T-helper 2 cell treated with Interferon-gamma antibody and Interleukin-4, amounts not matched to agents 5 μg/mL and 100 μg/mL, for 36 hours (primary cell): ENCODE measurements at places on chromosomes 5 and 9.

- peaks cover 29% of the 10 kb centered on the region for H3K36me3 ChIP-seq
- DNase-seq, result no peak
- H3K27me3 ChIP-seq, result no peaks in the 10 kb centered on the region
- H3K4me3 ChIP-seq, result no peak overlapping the region
- no peaks in the 10 kb centered on the region for H3K4me1 ChIP-seq
These were observed 31.7 kb upstream of the MSH3 start for GRCh38 chr5:80622756-80623155.

- H3K27me3 ChIP-seq, result peaks cover 10% of the 10 kb centered on the region
- no peak for DNase-seq
- H3K4me3 ChIP-seq, result no peak overlapping the region
- no peaks in the 10 kb centered on the region for H3K36me3 ChIP-seq
- H3K4me1 ChIP-seq, result no peaks in the 10 kb centered on the region
These were observed 10.5 kb upstream of the ADGRD2 start for GRCh38 chr9:124439686-124440243.

DNA sequence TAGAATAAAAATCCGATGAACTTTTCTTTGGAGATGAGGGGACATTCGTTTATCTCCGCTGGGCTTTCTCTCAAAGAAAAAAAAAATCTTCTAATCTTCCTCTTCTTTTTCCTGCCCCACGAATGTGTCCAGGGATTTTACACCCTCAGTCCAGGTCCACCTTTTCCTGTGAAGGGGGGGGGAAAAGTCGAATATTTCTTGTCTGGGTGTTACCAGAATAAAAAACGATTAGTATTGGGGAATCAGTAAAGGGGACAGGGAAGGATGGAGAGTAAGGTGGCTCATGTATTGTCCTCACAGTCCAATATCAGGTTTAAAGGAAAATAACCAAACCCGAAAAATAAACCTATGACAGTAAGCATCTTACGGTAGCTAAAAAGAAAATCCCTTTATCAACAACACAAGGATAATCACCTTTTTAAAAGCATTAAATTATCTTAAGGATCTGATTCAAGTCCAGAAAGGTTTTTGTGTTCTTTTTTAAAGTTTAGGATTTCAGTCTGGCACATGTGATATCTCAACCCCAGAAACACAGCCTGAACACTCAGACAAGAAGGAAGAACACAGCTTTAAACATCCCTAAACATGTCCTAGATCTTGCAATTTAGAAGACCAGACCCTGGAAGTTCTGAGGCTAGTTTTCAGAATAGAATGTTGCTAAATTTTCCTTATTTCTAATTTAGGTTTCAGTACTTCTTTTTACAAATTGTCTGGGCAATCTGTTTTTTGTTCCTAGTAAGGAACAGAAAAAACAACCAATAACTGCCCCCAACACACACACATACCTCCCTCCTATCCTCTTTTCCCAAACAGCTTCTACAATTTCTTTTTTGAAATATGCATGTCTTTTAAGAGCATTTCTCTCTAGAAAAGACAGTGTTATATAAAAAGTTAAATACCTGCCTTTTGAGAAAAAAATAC lies 1.2 kb downstream of the ZNF608 start:
- H3K27me3 ChIP-seq, result peaks cover 52% of the 10 kb centered on the region
- no peaks in the 10 kb centered on the region for H3K36me3 ChIP-seq
- DNase-seq, result no peak
- H3K4me3 ChIP-seq, result no peak overlapping the region
- H3K4me1 ChIP-seq, result peaks cover 3% of the 10 kb centered on the region
- H3K27ac ChIP-seq, result no peak overlapping the region

DNA sequence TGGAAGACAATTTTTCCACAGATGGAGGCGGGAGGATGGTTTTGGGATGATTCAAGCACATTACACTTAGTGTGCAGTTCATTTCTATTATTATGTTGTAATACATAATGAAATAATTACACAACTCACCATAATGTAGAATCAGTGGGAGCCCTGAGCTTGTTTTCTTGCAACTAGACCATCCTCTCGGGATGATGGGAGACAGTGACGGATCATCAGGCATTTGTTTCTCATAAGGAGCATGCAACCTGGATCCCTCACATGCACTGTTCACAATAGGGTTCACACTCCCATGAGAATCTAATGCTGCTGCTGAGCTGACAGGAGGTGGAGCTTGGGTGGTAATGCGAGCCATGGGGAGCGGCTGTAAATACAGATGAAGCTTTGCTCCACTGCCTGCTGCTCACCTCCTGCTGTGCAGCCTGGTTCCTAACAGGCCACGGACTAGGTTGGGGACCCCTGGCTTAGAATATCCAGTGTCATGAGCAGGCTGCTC lies 1.6 kb downstream of the STKLD1 start:
- no peak for DNase-seq
- H3K27ac ChIP-seq, result no peak overlapping the region
- H3K4me1 ChIP-seq, result peaks cover 14% of the 10 kb centered on the region
- peaks cover 5% of the 10 kb centered on the region for H3K27me3 ChIP-seq
- H3K36me3 ChIP-seq, result peaks cover 18% of the 10 kb centered on the region

GRCh38 chr5:132674671-132675506 lies 1.1 kb downstream of the IL4 start:
- H3K27ac ChIP-seq, result peak overlapping the region; percentile 94
- DNase-seq, result peak; percentile 62
- H3K4me1 ChIP-seq, result peaks cover 40% of the 10 kb centered on the region

DNA sequence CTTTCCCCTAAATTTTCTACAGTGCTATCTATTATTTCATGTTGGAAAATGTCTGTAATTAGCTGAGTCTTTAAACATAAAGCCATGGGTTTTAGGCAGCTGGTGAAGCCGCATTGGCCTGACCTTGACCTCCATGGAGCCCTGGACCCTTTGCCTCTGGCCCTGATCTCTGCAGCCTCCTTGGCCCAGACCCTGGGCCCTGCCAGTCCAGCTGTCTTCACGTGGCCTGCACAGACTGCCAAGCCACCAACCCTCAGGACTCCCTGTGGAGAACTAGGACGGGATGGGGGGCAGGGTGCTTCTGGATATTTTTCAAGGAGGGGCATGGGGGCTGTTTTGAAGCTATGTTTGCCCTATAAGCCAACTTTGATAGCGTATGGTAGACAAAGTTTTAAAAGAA lies 29.8 kb upstream of the PPARGC1B start:
- no peak overlapping the region for H3K27ac ChIP-seq
- no peaks in the 10 kb centered on the region for H3K4me1 ChIP-seq
- no peak overlapping the region for H3K4me3 ChIP-seq
- no peak for DNase-seq
- H3K36me3 ChIP-seq, result no peaks in the 10 kb centered on the region
- H3K27me3 ChIP-seq, result peaks cover 27% of the 10 kb centered on the region

GRCh38 chr5:76223696-76224095 lies 140.5 kb downstream of the SV2C start:
- peaks cover 5% of the 10 kb centered on the region for H3K27me3 ChIP-seq
- no peak overlapping the region for H3K27ac ChIP-seq
- no peaks in the 10 kb centered on the region for H3K36me3 ChIP-seq
- no peak overlapping the region for H3K4me3 ChIP-seq
- H3K4me1 ChIP-seq, result no peaks in the 10 kb centered on the region

DNA sequence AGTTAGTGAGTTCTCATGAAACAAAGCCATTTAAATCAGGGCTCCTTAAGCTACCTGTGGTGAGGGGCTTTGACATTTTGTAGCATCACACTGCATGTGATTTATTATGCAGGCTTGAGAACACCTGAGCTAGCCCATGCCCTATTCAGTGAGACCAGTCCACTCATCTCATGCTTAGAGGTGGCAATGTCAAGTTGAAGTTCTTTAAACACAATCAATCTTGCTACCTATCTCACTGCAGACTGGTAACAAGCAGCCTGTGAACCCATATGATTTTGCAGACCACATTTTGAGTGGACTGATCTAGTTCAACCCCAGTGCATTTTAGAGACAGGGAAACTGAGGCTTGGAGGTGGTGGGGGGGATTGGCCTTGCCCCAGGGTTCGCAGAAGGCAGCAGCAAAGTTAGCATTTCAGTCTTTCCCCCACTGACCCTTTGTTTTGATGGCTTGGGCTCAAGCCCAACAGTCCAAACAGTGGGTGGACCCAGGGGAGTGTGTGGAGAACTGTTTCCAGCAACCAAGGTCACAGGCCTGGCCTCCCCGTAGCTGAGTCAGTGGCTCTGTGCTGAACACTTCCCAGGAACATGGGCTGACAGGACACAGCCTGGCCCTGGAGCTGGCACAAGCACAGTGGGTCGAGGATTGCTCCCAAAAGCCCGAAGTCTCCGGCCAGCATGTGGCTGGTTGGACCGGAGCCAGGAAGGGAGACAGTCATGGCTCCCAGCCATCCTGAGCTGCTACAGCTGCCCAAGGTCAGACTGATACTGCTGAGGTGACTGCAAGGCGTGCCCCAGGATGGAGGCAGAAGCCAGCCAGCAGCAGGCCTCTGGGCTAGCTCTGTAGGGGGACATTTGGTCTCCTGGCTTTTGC lies 95.3 kb downstream of the RGS3 start:
- H3K36me3 ChIP-seq, result no peaks in the 10 kb centered on the region
- no peak for DNase-seq
- H3K4me1 ChIP-seq, result peaks cover 24% of the 10 kb centered on the region
- H3K27ac ChIP-seq, result no peak overlapping the region
- H3K4me3 ChIP-seq, result no peak overlapping the region
- no peaks in the 10 kb centered on the region for H3K27me3 ChIP-seq

DNA sequence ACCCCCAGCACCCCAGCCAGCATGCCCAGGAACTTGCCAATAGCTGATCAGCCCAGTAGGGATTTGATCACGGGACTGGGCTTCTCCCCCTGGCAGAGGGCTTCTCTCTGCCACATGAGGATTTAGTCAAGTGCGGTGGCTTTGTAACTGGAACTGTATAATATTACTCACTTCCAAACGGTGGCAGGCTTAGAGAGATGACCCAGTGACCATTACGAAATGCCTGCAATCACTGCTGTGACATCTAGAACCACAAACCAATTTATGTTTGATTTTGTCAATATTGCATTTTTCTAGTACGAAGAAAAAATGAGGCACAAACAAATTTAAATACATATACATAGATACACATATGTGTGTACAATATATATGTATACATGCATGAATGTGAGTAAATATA lies 192.1 kb downstream of the ERCC6L2 start:
- peaks cover 5% of the 10 kb centered on the region for H3K27me3 ChIP-seq
- no peak overlapping the region for H3K4me3 ChIP-seq
- H3K36me3 ChIP-seq, result no peaks in the 10 kb centered on the region
- no peak for DNase-seq

DNA sequence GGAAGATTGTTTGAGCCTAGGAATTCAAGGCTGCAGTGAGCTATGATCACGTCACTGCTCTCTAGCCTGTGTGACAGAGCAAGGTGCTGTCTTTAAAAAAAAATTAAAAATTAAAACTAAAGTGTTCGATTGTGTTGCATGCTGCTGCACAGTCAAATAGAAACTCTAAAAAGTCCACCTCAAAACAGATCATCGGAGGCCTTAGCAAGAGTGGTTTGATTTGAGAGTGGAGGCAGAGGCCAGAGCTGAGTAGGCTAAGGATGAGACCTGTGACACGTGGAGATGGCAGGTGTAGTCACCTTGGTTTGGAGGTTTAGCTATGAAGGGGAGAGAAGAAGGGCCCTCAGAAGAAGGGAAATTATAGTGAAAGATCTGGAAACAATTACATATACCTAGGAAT lies 2.8 kb upstream of the PTPDC1 start:
- no peak overlapping the region for H3K27ac ChIP-seq
- no peaks in the 10 kb centered on the region for H3K27me3 ChIP-seq
- DNase-seq, result no peak
- H3K36me3 ChIP-seq, result peaks cover 3% of the 10 kb centered on the region

DNA sequence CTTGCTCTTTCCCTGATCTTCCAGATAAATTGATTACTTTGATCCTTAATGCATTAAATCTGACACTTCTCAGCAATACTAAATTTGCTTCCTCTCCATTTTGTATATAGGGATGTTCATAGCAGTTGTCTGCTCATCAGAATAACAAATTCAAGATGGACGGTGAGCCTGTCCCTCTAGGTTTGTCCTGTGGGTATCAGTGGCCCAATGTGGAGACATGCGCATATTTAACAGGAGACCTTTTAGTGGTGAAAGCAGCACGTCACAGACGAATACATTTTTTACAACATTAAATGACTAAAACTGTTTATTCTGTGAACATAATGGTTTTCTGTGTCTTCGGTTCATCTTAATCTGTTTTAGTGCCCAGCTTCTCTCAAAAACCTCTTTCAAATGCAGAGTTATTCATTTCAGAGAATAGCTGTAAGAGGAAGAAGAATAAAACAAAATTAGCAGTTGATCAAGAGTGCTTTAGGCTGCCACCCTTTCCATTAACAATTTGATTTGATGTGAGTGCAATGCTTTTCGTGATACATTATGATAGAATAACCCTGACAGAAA lies 1970.4 kb upstream of the WWC1 start:
- no peaks in the 10 kb centered on the region for H3K4me1 ChIP-seq
- no peak for DNase-seq
- no peak overlapping the region for H3K27ac ChIP-seq
- no peaks in the 10 kb centered on the region for H3K27me3 ChIP-seq
- H3K36me3 ChIP-seq, result no peaks in the 10 kb centered on the region

- peaks cover 31% of the 10 kb centered on the region for H3K4me1 ChIP-seq
- peak overlapping the region; percentile 87 for H3K27ac ChIP-seq
- no peak for DNase-seq
- H3K4me3 ChIP-seq, result peak overlapping the region; percentile 82
- H3K36me3 ChIP-seq, result peaks cover 12% of the 10 kb centered on the region
These were observed 984 bp upstream of the RAD23B start for GRCh38 chr9:107281922-107282667.

- no peaks in the 10 kb centered on the region for H3K36me3 ChIP-seq
- peaks cover 6% of the 10 kb centered on the region for H3K4me1 ChIP-seq
- peak overlapping the region; percentile 74 for H3K4me3 ChIP-seq
- peak overlapping the region; percentile 33 for H3K27ac ChIP-seq
- no peaks in the 10 kb centered on the region for H3K27me3 ChIP-seq
- DNase-seq, result no peak
These were observed 304.6 kb upstream of the DMRT1 start for GRCh38 chr9:536597-537511.

GRCh38 chr5:168800701-168801100 lies 221.5 kb upstream of the PANK3 start:
- H3K27ac ChIP-seq, result no peak overlapping the region
- H3K4me3 ChIP-seq, result no peak overlapping the region
- no peaks in the 10 kb centered on the region for H3K36me3 ChIP-seq
- H3K4me1 ChIP-seq, result peaks cover 39% of the 10 kb centered on the region
- DNase-seq, result no peak

GRCh38 chr5:67771791-67772190 lies 443.8 kb upstream of the PIK3R1 start:
- no peak for DNase-seq
- H3K27ac ChIP-seq, result no peak overlapping the region
- no peaks in the 10 kb centered on the region for H3K27me3 ChIP-seq
- no peak overlapping the region for H3K4me3 ChIP-seq
- H3K36me3 ChIP-seq, result no peaks in the 10 kb centered on the region
- H3K4me1 ChIP-seq, result peaks cover 2% of the 10 kb centered on the region

DNA sequence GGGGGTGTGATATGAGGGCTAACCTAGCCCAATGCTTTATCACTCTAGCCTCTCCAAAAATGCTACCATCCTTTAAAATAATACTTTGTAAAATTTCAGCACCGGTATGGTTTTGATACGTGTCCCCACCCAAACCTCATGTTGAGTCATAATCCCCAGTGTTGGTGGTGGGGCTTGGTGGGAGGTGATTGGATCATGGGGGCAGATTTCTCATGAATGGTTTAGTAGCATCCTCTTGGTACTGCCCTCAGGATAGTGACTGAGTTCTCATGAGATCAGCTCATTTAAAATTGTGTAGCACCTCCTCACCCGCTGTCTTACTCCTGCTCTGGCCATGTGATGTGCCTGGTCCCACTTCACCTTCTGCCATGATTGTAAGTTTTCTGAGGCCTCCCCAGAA lies 35.0 kb upstream of the ANKH start:
- peaks cover 4% of the 10 kb centered on the region for H3K27me3 ChIP-seq
- no peaks in the 10 kb centered on the region for H3K36me3 ChIP-seq
- H3K4me3 ChIP-seq, result no peak overlapping the region
- no peak for DNase-seq
- no peak overlapping the region for H3K27ac ChIP-seq
